Stimulated activated CD4-positive, alpha-beta T cell treated with anti-CD3 and anti-CD28 coated beads, Interleukin-1b, Interleukin-23, amount 100 ng/mL, for 1 hour (primary cell): ENCODE measurements at places on chromosomes 7 and 10.

- DNase-seq: no peak
Measured at GRCh38 chr10:50367732-50368131, 116.4 kb upstream of the ASAH2 start.

DNA sequence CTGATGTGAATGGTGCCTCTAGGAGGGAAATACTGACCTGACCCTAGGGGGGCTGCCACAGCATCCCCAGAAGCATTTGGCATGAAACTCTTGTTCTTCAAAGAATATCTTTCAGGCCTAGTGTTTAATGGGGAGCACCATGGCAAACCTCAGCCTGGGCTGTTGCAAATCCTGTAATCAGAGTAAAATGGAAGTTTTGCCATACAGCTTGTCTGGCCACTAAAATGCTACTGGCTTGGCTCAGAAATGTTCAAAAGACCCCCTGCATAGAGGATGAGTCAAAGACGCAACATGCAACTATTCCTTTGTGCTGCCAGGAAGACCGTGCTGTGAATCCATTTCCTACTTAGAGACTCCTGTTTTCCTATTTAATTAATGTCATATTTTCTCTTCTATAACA lies 26.7 kb downstream of the HECW1 start:
- DNase-seq: no peak

DNA sequence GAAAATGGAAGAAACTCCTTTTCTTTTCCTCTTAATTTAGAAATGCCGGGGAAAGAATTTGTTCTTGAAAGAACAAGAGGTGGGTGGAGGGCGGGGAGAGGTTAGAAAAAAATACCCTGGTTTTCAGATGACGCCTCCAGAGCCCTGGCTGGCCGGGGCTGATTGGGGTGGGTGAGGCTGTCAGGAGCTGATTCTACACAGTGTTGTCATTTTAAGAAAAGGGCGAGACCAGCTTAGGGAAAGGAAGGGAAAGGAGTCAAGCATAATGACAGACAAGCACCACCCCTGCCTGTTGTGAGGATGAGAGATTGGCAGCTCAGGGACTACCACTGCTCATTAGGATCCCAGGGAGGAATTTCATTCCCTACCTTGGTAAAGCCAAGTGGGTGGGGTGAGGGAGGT lies 9.9 kb upstream of the FAM180A start:
- DNase-seq: no peak

DNA sequence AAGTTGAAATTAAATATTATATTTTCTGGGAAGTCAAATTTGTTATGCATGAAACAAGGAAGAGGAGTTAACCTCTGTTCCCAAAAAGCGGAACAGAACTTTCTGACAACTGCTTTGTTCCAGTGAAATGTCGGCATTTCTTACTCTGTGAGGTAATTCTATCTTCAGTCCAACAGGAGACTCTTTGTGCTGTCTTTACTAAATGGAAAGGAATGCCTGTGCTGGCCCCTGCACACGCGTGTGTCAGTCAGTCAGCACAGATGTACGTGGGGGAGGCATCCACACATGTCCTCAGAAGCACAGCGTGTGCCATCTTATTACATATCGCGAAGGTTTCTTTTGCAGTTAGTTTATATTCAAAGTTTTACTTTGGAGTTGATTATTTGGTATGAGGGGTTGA lies 37.5 kb downstream of the NET1 start:
- DNase-seq: no peak
